ENCODE measurements at places on chromosomes 6 and 20.

- no peak for DNase-seq
Observed at GRCh38 chr6:104995989-104996617, 39.2 kb downstream of the LIN28B start.

- no peak for DNase-seq
Observed at GRCh38 chr20:15925376-15925775, 647.9 kb downstream of the KIF16B start.

DNA sequence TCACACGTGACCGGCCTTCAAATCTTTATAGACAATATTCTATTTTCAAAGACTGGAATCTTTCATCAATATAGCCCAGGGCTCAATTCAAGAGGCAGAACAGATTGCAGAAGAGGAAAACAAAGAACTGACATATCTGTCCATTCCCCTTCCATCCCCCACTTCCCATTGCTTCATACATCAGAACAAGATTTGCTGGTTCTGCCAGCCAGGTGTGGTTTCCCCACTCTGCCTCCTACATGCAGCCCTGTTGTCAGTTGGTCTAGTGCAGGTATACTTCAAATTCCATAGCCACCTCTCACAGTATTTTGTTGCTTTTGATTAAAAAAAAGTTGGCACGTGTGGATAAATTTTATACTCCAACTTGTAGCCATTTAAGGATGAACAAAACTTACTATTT is 174.9 kb downstream of the CD109 start:
- DNase-seq: no peak

- no peak for DNase-seq
Observed at GRCh38 chr6:37878150-37878710, 58.7 kb downstream of the ZFAND3 start.

DNA sequence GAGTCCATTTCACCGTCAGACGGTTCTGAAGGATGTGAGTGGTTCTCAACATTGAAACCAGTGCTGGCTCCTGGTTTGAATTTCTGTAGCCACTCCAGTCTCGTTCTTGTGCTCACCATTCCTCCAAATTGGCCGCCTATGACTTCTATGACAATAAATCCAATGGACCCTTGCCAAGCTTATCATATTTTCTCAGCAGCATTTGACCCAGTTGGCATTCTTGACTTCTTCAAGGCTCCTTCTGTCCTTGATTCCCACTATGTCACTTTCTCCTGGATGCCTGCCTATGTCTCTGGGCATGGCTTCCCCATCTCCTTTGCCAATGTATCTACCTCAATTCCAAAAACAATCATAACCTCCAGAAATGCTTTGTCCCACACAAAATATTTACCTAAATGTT is 756.0 kb upstream of the NRSN1 start:
- peak; percentile 20 for DNase-seq

DNA sequence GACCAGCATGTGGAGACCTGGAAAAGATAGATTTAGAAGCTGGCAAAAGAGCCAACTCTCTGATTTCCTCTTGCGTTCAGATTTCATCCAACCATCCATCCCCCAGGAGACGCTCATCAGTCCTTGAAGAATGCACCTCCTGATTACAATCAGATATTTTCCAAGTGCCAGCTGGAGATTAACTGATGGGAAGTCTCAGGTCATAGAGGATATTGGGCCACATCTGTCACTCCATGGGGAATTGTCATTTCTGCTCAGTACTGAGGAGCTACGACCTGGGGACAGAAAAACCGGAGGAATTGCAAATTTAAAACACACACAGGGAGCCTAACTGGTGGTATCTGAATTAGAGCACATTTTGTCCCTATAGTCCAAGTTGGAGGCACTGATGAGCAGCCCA is 496.2 kb upstream of the SULF2 start:
- no peak for DNase-seq

GRCh38 chr20:49641683-49642656 is 71.7 kb downstream of the B4GALT5 start:
- no peak for DNase-seq

DNA sequence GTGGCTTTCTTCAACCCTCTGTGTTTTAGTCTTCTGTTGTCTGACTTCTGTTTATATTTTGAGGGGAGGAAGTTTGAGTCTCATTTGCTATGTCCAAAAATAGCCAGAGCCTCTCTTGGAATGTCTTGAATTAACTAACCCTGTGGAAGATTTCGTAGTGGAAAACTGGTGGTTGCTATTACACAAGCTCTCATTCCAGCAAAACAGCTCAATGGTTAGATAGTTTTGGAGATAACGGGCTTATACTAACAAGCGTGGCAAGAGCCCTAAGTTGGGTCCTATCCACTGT is 1.6 kb downstream of the CCN2 start:
- DNase-seq: no peak

DNA sequence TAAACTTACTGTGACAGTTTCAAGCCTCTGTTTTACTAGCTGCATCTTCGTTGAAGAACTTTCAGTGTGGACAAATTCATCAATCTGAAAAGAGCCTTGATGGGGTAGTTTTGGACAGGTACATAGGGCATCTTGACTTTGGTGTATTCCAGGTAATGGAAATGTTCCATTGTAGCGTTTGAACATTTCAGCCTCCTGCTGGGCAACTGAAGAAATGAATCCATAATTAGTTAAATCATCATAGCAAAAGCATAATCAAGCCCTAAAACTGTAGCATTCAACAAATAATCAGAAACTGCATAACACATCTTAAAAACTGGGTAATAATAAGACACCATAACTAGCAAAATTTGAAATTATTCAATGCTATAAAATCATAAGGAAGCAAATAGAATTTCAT is 86.2 kb downstream of the AHI1 start:
- no peak for DNase-seq

- no peak for DNase-seq
Observed at GRCh38 chr6:157867155-157867559, 44.1 kb downstream of the SNX9 start.

DNA sequence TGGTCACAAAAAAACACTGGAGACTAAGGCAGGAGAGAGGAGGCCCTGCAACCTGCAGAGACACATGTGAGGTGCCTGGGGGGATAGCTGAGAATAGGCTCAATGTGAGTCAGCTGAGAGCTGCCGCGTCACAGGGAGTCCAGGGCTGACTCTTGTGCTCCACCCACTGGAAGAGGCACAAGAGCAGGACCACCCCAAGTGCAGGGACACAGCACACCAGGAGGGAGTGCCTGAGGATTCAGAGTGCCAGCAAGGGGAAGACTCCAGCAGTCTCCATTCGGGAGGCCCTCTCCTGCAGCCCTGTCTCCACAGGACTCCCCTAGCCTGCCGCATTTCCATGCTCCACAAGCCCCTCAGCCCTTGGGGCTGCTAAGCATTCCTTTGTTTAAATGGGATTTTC is 105.5 kb downstream of the HUS1B start:
- DNase-seq: no peak

GRCh38 chr20:48791666-48792071 is 36.1 kb downstream of the PREX1 start:
- DNase-seq: no peak

DNA sequence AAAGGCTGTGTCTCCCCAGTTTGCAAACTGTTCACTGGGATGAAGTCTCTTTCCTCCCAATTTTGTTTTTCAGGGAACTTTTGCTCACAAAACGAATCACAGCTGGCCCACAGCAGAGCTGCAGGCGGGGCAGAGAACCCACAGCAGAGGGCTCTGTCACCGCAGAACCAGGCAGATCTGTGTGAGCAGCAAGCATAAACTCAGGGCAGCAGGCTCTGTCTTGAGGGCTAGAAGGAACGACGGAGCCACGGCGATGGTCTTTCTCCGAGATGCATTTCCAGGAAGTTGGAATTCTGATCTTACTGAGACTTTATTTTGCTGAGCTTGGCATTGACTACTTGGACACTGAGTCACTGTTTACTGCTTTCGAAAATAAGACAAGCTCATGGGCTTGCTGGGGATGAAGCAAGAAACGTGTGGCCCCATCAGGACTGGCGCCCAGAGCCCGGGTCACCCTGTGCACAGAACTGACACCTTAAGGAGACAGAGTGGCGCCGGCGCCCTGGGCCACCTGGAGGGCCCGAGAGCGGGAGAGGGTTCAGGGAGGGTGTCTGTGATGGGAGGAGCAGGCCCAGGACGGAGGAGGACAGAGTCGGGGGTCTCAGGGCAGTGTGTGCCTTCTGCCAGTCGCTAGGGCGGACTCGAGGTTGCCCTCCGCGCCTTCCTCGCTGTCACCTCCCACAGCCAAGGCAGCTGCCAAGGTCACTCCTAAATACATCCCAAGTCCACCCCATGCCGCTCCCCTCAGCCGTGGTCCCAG is 106.3 kb upstream of the NXT1 start:
- DNase-seq: no peak

- peak; percentile 24 for DNase-seq
Observed at GRCh38 chr6:20377623-20378265, 23.9 kb upstream of the E2F3 start.

- DNase-seq: no peak
Observed at GRCh38 chr6:105593056-105593690, 190.3 kb upstream of the PREP start.

DNA sequence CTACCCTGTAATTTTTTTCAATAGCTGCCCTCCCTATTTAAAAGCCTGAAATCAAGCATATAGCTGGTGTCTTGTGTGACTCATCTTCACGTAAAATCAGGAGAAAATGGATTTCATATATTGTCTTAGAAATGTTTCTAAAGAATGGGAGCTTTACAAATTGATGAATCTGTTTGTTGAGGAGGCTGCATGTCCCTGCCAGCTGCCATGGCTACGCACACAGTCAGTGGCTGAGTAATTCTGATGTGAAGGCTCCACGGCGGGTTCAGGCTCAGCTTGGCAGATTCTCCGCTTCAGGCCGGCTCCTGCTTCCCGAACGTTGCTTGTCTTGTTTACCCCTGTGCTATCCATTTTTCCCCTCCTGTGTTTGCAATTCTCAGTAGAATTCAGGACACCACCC is 82.8 kb downstream of the CCDC170 start:
- no peak for DNase-seq

GRCh38 chr20:30811885-30812671 is 445.4 kb upstream of the DEFB115 start:
- DNase-seq: peak; percentile 23

GRCh38 chr6:44180886-44181285 is 22.3 kb downstream of the CAPN11 start:
- no peak for DNase-seq

DNA sequence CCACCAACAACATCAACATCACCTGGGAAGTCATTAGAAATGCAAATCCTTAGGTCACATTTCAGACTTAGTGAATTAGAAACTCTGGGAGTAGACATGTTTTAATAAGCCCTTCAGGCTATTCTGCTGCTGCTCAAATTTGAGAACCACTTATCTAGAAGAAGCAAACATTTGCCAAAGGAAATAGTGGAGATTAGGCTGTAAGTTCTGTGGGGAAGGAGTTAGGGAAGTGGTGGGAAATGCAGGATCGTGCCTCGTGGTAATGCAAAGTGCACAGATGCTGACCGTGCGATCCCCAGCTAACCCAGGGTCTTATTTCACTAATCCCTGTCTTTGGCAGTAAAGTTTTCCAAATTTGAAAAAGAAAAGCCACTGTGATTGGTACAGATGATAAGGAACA is 328.5 kb downstream of the EPM2A start:
- DNase-seq: no peak

DNA sequence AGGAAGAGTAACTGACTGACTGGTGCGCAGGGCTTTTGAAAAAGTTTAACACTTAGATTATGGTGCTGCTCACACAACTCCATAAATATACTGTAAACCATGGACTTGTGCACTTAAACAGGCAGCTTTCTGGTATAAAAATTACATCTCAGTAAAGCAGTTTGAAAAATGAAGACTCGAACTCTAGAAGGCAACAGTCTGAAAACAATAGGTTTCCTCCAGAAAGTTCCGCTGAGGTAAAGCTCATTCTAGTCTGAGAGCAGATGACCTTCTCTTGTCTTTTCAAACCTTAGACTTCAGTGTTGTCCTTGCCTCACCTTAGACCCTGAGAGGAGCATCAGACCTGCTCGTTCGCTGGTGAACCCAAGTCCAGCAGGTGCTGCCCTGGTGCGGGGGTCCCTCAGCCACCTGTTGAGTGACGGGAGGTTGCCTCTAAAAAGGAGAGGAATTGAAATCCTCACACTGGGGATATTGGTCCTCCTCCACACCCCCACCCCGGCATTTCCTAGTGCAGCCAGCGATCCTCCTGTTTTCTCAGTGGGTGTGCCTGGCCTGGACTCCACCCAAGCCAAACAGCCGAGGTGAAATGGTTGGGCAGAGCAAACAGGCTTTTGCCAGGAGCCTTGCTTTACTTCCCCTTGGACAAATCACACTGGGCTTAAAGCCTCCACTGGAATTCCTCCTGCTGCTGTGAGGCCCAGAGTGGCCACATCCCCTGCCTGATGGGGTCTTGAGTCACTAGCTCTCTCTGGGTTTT is 14.7 kb upstream of the PYGB start:
- peak; percentile 51 for DNase-seq

DNA sequence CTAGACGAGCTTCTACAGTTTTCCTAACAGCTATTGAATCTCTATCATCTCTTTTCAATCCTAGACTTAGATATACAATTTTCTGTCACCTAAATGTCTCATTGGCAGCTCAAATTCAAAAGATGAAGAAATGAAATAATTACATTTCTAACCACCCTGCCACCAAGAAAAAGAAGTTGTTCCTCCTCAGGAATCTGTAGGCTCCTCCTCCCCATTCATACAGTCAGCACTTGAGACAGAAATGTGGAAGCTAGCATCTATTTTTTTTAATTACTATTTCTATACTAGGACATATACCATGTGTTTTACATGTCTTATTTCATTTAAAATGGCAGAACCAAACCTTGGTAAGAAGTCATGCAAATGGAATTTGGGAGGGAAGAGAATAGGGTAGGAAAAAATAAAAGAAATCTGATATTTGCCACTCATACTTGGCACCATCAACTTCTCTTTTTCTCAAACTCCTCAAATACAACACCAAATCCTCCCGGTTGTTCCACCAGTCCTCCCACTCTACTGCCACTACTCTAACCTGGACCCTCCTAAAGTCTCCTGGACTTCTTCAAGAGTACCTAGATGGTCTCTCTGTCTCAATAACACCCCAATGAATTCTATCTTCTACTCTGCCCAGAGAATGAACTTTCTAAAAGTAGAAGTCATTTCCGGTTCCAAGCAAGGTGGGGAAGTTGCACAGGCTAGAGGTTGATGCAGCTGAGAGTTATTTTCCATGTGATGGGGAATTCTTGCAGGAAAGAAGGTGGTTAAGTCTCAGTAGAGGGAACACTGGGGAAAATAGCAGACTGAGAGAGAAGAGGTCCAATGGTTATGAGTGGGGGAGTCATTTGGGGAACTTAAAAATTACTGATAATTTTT is 54.1 kb downstream of the ATXN1 start:
- no peak for DNase-seq

- peak; percentile 43 for DNase-seq
Observed at GRCh38 chr6:72619883-72620696, 1.8 kb upstream of the KCNQ5 start.

GRCh38 chr6:113447088-113447831 is 409.9 kb upstream of the MARCKS start:
- DNase-seq: no peak

- no peak for DNase-seq
Observed at GRCh38 chr20:19381947-19382346, 169.5 kb downstream of the SLC24A3 start.

DNA sequence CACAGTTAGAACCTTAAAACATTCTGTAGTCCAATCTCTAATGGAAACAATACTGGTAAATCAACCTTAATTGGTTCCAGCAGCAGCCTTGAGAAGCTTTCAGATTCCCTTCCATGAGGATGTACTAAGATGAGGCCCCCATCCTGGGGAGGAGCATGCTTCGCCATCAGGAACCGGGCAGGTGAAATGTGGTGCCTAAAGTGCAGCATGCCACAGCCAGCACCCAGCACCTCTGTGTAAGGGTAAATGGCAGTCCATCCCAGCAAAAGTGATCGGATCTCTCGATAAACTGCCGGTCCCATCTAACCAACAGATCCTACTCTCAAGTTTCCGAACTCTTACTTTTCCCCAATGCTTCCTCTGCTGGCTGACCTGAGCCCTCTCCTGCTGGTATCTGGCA is 166.3 kb upstream of the PDE10A start:
- no peak for DNase-seq
